NCI-H1417 treated with DMSO at 0.1 percent for 48 hours (cell line): ENCODE measurements at places on chromosomes 12 and 14.

DNA sequence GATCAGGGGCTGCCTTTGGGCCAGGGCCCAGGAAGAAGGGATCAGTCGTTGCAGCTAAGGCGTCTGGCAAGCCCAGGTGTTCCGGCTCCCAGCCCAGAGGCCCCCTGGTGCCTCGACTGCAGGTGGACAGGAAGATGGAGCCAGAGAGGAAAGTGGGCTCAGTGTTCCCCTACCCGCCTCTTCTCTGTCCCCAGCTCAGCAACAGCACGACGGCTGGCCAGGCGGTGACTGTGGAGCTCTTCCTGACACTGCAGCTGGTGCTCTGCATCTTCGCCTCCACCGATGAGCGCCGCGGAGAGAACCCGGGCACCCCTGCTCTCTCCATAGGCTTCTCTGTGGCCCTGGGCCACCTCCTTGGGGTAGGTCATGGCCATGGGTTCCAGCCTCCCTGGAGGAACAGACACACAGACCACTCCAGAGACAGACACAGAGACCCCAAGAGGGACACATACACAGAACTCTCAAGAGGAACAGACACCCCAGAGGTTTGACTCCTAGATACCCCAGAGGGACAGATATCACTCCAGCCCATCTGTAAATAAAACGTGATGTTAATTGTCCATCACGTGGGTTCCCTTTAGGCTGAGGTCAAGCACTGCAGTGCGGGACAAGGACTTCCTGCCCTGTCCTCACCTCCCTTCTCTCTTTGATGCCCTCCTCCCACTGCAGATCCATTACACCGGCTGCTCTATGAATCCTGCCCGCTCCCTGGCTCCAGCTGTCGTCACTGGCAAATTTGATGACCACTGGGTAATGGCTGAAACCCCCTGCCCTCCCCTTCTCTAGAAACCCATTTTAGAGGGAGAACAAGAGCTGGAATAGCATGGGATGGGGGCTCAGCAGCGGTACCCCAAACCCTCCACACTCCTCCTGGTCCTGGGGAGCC lies 3.7 kb downstream of the AQP2 start:
- no peak for DNase-seq

- no peak for DNase-seq
Observed at GRCh38 chr12:98750511-98750910, 105.4 kb downstream of the APAF1 start.

- DNase-seq: no peak
Observed at GRCh38 chr14:88989911-88990310, 165.5 kb downstream of the TTC8 start.

DNA sequence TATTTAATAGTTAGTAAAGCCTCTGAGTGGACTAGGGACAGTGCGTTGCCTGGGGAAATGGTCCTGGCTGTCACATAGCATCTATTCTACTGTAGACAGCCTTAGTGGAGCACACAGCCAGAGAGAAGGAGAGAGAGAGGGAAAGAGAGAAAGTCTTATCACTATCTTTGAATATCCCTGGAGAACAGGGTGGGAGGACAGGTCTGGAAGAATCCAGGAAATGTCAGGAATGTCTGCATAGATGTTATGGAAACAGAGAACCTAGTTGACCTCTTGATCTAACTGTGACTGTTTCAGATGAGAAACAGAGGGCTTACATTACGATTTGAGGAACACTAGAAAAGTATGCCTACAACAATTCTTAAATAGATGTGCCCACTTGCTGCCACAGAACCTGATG lies 92.8 kb downstream of the SLC15A5 start:
- no peak for DNase-seq

- DNase-seq: no peak
Observed at GRCh38 chr12:85725991-85726390, 110.2 kb downstream of the RASSF9 start.

- DNase-seq: no peak
Observed at GRCh38 chr14:99968191-99968920, 96.9 kb upstream of the EVL start.

DNA sequence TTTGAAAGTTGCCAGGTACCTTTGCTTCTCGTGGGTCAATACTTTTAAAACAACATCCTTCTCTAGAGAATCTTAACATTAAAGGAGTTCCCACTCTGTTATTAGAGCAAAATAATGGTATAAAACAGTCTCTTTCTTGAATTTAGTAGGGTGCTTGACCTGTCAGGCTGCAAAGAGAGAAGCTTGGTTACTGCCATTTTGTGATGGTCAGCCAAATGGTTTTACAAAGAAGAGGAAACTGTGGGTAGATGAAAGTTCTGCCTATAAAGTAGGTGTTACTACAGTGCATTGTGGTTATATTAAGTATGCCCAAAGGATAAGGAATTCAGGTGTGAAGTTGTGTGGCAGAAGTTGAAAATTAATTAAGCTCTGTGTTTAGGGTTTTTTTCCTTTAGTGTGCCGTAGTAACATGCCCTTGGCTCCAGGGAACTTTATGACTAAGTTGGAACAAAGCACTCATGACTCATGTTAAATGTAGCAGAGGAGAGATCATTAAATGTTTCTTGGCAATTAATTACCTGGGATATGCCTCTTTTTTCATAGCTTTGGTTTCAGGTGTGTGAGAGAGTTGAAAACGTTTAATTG lies 354.0 kb upstream of the KITLG start:
- no peak for DNase-seq

GRCh38 chr14:83172363-83172762 lies 1638.7 kb upstream of the SEL1L start:
- no peak for DNase-seq

- no peak for DNase-seq
Observed at GRCh38 chr12:52226446-52226845, 6.6 kb upstream of the KRT7 start.

GRCh38 chr12:92601176-92601575 lies 101.6 kb upstream of the PLEKHG7 start:
- DNase-seq: no peak

- no peak for DNase-seq
Observed at GRCh38 chr12:2507814-2508213, 287.0 kb upstream of the FKBP4 start.

DNA sequence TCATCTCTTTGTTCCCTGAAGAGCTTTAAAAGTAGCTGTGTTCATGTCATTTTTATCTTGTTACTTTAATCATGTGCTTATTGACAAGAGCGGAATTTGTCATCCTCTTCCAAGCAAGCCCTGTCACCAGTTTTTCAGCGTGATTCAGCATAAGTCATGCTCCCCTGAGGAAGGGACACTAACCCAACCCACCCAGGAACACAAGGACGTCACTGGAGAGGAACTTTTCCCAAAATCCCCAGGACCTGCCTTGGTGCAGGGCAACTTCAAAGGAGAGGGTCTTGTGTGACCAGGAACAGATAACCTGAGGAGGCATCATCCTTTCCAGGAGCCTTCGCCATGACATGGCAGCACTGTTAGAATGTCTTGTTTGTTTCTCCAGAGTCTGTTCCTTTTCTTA lies 107.1 kb upstream of the DIO3 start:
- no peak for DNase-seq

DNA sequence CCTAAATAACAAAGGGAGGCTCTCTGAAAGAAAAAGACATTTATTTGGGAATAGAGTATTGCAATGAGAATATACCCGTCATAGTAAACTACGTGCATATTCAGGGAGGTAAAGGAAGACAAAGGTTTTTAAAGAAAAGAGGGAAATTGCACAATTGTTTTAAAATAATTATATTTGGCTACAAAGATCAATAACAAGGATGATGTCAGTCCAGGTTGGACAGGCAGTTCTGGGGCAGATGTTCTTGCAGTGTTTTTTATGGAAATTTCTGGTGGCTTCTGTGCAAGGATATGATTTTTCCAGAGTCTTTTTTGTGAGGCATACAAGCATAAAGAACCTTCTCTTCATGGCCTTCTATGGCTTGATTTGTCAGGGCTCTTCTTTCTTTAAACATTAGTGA lies 29.6 kb downstream of the HSD17B6 start:
- no peak for DNase-seq

GRCh38 chr12:6535960-6536847 lies 1.9 kb downstream of the GAPDH start:
- no peak for DNase-seq

- peak; percentile 92 for DNase-seq
Observed at GRCh38 chr14:38866461-38866860, 236.6 kb downstream of the SEC23A start.

GRCh38 chr12:124601706-124602105 lies 34.3 kb upstream of the NCOR2 start:
- DNase-seq: no peak

- peak; percentile 33 for DNase-seq
Observed at GRCh38 chr12:26125400-26126339, 833 bp upstream of the BHLHE41 start.

DNA sequence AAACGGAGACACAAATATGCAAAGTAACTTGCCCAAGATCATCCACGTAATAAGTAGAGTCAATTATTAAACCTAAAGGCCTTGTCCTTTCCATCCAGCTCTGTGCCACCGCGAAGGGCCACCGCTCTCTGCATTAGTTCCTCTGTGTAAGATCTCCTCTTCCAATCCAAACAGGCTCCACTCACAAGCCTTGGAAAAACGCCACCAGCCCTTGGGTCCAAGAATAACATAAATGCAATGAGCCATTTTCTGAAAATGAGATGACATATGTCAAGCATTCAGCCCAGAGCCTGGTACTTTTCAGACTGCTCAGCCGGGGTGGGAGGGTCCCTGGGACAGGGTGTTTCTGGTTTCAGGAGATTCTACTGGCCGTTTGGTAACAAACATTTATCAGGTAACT lies 30.0 kb downstream of the DGLUCY start:
- DNase-seq: no peak

DNA sequence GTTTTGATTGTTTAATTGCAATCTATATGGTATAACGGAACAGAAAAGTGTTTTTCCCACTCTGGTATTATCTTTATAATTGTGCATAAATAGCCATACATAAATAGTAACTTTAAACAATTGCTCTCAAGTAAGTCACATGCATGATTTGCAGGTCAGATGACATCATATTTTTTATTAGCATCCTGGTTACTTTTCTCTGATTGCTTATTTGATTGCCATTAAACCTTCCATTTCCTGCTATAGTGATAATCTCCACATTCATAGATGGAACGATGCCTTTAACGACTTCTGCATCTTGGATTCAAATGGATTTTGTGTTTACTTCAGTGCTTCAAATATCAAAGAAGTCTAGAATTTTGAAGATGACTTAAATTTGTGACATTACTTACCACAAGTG lies 3.5 kb upstream of the KLRK1 start:
- no peak for DNase-seq

- DNase-seq: no peak
Observed at GRCh38 chr14:24197056-24197450, 1.8 kb upstream of the TM9SF1 start.

GRCh38 chr12:111964935-111965334 lies 48.0 kb downstream of the TMEM116 start:
- DNase-seq: no peak

DNA sequence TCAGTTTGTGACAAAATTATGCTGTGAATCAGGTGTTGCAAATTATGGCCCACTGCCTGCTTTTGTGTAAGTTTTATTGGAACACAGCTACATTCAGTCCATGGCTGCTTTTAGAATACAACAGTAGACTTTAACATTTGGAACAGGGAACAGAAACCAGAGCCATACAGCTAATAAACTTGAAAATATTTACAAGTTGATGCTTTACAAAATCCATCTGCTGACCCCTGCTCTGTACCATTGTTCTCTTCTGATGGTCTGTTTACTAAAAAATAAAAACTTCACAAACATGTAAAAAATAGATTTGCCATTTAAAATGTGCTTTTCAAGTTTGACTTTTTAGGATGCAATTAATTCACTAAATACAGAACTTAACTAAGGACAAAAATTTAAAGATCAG lies 20.8 kb downstream of the PSMA3 start:
- DNase-seq: no peak

DNA sequence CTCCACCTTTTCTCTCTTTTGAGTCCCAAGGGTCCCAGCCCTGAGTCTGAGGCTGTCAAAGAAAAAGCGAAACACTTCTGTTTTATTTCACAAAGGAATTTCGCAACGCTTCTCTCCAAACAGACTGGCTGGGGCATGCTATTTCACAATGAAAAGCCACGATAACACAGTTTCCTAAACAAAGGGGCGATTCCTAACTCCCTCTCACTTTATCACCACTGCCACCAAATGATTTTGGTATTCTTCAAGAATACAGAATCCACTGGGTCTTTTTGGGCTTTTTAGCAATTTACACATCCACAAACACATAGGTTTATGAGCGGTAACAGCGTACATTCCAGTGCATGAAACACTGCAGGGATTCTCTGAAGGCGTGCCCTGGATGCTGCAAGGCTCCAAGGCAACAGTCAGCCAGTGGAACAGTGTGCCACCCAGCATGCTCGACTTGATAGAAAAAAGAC lies 161.2 kb downstream of the DAD1 start:
- DNase-seq: no peak

GRCh38 chr12:72505227-72505626 lies 233.1 kb downstream of the TRHDE start:
- DNase-seq: no peak

- DNase-seq: no peak
Observed at GRCh38 chr14:100056431-100056830, 8.8 kb upstream of the EVL start.

DNA sequence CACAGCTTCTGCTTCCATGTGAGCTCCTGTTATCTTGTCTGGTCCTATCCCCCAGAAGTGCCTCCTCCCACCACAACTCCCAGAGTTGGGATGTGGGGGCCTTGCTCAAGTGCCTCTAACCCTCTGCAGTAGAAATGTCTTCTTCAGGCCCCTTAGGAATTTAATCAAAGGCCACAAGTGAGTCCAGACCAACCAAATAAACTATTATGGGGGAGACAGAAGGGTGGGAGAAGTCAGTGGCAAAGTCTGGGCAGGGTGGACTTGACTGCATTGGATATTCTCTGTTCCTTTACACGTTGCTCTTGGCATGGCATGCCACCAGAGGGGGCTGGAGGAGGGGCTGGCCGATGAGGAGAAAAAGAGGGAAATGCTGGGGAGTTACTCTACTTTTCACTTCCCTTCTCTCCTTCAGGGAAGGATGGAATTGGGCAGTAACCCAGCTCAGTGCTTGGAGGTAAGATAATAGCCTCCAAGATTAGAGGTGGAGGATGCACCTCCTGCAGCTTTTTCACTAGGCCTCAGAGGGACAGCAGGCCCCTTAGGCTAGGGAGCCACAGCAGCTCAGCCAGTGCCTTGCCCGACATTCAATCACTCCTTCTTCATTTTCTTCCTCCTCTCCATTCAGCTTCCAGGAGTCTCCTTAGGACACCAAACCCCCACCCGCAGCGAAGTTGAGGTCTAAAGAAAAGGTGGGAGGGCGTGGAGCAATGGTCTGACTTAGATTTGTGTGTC lies 1.2 kb upstream of the AP1G2 start:
- no peak for DNase-seq

GRCh38 chr14:34733245-34733644 lies 18.9 kb upstream of the CFL2 start:
- no peak for DNase-seq

DNA sequence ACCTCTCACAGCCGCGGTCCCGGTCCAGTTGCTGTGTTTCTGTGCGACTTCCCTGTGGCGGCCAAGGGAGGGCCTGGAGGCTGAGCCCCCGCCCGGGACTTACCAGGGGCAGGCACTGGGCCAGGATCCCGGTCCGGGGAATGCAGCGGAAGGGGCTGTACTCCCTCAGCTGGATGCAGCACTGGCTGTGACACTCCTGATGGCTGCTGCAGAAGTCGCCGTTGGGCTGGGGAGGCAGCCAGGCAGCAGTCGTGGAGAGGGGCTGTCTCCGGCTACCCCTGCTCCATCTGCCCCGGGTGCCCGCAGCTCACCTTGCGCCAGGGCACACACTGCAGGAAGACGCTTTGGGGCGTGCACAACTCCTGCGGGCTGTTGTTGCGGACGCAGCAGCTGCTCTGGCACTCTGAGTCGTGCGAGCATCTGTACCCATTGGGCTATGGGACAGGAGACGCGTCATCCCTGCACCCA lies 6.2 kb downstream of the LRCOL1 start:
- no peak for DNase-seq

- DNase-seq: no peak
Observed at GRCh38 chr12:76545486-76545885, 14.1 kb downstream of the OSBPL8 start.
